AG10803 (cell line): ENCODE measurements at places on chromosomes 11 and 22.
A peak's percentile ranks its signal among the peaks of the same experiment; 100 is the strongest.

DNA sequence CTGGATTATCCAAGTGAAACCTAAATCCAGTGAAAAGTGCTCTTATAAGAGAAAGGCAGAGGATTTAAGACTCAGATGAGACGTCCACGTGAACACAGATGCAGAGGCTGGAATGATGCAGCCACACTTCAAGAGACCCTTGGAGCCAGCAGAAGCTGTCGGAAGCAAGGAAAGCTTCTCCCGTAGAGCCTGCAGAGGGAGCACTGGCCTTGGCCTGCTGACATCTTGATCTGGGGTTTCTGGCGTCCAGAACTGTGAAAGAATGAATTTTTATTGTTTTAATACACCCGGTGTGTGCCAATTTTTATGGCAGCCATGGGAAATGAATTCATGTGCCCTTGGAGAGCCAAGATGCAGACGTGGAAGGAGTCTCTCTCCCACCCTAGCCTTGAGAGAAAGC is 407.0 kb upstream of the B3GAT1 start:
- DNase-seq, result no peak

GRCh38 chr11:47656260-47656885 is 14.0 kb upstream of the MTCH2 start:
- DNase-seq, result no peak

GRCh38 chr11:4087551-4087950 is 7.0 kb upstream of the RRM1 start:
- DNase-seq, result peak; percentile 50

- DNase-seq, result peak; percentile 68
Observed at GRCh38 chr22:45413368-45414211, at the start of the genes RIBC2 and SMC1B. TSS of gene RIBC2 (plus strand) at chr22:45413693. CDS start at chr22:45413887, 194 bp downstream. TSS of gene SMC1B (minus strand) at chr22:45413599. CDS start at chr22:45413567, 32 bp downstream.

- peak; percentile 73 for DNase-seq
Observed at GRCh38 chr11:58513747-58514367, 6.0 kb upstream of the OR5B21 start.
